ENCODE measurements at places on chromosomes 3 and 15.

GRCh38 chr3:161400650-161401049 lies 29.3 kb upstream of the SPTSSB start:
- DNase-seq = no peak

GRCh38 chr3:49529567-49529966 lies 24.7 kb upstream of the BSN start:
- no peak for DNase-seq

GRCh38 chr3:100252001-100252400 lies 8.8 kb upstream of the TBC1D23 start:
- no peak for DNase-seq

GRCh38 chr15:98955331-98955730 lies 52.3 kb downstream of the PGPEP1L start:
- no peak for DNase-seq

GRCh38 chr3:69009559-69010410 lies 3.7 kb downstream of the EOGT start:
- no peak for DNase-seq
